HepG2 (cell line): ENCODE measurements at places on chromosomes 3 and 15.
A peak's percentile ranks its signal among the peaks of the same experiment; 100 is the strongest.

GRCh38 chr15:78992416-78993256, 47.8 kb upstream of the CTSH start:
- no peak for DNase-seq

DNA sequence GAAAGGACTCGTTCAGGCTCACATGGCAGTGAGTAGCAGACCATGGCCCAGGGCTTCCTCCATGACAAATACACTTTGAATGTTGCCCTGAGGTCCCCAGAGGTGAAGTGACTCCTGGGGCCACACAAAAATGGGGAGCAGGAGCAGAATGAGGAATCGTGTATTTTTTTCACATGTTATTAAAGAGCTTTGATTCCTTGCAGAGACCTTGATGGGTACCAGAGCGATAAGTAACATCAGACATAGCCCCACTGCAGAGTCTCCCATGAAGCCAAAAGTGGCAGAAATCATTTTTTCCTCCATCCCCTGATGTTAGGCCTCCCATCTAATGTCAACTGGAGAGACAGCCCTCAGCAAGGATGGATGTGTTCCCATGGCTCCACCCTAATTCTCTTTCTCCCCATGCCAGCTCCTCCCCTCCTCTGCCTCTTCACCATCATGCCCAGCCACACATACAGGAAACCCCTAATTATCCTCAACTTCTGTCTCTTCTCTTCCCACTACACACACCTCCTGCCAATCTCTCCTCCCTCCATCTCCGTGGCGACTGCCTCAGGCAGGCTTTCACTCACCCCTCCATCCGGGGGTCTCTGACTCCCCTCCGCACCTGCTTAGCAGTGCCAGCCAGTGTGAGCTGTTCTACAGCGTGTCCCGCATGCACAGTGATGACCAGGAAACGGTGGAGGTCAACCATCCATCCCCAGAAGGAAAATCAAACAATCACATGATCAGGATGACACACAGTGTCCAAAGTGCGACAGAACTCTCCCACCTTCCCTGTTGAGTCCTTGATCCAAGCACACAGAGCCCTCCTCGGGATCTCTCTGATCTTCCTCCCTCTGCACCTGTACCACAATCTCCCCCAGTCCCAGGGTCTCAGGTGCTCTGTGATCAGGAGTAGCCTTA, 7.1 kb upstream of the SSUH2 start:
- DNase-seq: peak; percentile 95

DNA sequence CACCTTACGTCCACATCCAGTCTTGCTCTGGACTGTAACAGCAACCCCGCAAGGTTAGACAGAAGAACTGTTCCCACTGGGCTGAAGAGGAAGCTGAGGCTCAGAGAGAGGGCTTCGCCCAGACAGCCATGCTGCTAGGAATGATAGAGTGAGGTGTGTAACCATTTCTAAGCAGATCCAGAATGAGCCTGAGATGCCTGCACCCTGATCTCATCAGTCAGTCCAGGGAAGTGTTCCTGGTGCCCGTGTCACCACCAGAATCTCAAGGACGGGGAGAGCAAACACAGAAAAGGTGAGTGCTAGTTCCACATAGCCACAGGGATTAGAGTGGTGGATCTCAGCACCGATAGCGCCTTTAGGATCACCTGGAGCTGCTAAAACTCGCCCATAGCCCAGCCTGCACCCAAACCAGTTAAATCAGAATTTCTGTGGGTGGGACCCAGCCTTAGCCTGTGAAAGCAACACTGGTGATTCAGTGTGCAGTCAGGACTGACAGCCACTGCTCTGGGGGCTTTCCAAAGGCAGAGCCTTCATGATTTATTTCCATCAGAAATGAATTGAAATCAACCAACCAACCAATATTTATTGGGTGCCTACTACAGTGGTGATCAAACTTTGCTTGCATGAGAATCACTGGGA, 12.3 kb downstream of the ISLR start:
- no peak for DNase-seq

- DNase-seq: no peak
Measured at GRCh38 chr15:39501366-39502081, 79.4 kb upstream of the THBS1 start.

DNA sequence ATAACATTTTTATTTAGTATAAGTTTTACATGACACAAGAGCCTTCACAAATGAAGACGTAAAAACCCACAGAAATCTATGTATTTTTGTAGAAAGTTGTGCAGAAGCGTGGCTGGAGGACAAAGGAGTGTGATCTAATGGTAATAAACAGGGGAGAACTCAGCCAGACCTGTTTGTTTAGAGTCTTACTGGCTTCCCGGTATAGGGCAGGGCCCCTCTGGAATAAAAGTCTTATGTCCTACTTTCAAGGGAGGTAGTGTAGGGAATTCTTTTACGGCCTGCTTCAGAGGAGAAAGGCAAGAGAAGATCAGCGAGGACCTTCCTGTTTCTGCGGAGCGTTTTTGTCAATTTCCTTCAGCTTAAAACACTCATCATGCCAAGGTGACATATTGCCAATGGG, 103.6 kb downstream of the TGFBR2 start:
- DNase-seq: no peak

GRCh38 chr15:74318376-74319137, 48.9 kb downstream of the CYP11A1 start:
- DNase-seq: no peak

GRCh38 chr15:101437618-101438481, 51.7 kb downstream of the PCSK6 start:
- no peak for DNase-seq

DNA sequence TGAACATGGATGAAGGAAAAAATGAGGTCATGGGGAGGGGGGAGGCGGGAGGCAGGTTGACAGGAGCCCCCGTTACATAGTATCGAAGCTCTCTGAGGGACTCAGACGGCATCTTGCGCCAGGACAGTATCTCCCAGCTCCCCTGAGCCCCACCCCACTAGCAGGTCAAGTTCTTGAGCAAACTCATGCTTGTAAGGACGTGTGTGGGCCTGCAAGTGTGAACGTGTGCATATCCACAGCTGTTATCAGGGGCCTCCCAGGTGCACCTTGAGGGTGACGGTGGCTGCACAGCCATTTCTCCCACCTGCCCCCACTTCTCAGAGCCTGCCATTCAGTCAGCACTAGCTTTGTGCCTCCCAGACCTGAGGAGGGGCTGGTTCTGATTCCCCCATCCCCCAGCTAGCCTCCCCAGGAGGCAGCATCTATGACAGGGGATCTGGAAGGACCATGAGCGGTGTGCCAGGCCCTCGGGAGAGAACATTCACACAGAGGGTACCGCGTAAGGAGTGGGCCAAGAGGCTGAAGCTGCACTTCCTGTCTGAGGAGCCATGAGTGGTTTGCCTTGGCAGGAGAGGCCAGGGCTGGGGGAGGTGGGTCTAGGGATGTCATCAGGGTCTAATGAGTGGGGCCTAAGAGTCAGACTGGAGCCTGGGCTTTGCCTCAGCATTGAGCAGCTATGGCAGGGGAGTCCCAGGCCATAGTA, 2.9 kb downstream of the SEMA3F start:
- no peak for DNase-seq

GRCh38 chr3:59854-60253, 136.7 kb upstream of the CHL1 start:
- DNase-seq: no peak

- DNase-seq: no peak
Measured at GRCh38 chr3:114404590-114404989, 110.8 kb downstream of the TIGIT start.

GRCh38 chr15:93428150-93428549, 339.1 kb upstream of the RGMA start:
- no peak for DNase-seq

DNA sequence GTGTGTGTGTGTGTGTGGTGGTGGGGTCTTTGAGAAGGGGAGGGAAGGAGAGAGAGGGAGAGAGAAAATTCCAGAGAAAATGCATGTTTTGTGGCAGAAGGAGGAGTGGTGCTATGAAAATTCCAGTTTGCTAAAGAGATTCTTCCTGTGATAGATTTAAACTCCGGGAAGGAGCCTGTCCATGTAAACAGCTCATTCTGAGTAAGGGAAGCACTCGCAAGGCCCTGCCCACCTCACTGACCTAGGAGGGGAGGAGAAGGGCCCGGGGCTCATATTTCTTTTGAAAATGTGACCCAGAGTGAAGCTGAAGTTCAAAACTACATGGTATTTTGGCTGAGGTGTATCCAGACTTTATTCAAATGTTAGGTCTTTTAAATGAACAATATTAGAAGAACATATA, 41.3 kb downstream of the ADAMTSL3 start:
- DNase-seq: no peak

DNA sequence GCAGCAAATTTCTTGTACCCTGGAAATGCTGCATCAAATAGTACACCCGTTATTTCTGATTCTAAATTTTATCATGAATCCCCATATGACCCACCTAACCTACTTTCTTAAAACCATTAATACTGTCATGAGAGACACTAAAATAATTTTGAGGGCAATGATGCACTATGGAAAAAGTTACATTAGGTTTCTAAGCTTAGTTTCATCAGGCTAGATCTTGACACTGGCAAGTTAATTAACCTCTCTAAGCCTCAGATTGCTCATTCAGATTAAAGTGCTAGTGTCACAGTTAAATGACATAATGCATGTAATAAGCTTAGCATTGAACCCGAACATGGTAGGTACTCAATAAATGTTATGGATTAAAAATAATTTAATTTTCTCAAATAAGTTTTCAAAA, 8.2 kb downstream of the GOLIM4 start:
- no peak for DNase-seq

DNA sequence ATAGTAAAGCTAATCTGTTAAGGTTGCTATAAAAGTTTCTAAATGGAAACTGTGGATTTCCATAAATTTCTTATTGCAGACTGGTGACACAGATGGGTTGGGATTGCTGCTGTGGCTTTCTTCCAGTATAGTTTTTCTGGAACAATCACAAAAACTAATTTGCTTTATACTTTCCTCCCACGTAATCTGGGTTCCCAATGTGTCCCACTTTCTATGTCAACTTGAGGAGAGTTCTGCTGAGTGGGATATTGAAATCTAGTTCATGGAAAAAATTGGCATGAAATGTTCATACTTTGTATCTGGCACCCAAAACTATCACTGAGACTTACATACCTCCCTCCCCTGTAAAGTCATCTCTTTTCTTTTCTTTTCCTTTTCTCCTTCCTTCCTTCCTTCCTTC, 126.8 kb downstream of the TGFBR2 start:
- DNase-seq: no peak

- DNase-seq: no peak
Measured at GRCh38 chr15:53955396-53955795, 22.8 kb upstream of the UNC13C start.

DNA sequence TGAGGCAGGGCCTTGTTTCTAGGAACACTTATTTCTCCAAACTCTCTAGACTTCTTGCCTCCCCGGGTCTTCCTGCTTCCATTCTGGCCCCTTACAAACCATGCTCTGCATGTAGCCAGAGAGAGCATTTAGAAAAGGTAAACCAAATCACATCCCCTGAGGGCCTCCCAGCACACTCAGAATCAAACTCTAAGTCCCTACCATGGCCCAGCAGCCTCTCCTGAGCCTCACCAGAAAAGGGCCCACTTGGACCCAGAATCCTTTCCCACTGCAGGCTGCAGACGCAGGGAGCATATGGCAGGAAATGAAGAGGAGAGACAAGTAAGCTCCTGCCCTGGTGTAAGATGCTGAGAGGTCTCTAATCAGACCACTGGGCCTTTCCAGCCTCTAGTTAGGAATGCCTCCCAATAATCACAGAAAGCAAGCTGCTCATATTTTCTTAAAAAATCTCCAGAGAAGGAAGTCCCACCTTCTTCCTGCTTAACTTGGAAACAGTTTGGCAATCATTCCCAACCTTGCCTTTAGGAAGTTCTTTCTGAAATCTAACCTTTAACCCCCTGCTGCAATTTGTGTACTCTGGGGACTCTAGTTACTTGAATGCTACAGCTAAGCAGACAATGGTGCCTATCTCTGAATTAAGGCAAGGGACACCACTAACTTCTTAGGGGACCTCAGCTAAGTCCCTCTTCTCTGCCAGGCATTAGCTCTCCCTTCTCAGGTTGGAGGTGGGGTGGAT, 4.2 kb downstream of the AMOTL2 start:
- no peak for DNase-seq

DNA sequence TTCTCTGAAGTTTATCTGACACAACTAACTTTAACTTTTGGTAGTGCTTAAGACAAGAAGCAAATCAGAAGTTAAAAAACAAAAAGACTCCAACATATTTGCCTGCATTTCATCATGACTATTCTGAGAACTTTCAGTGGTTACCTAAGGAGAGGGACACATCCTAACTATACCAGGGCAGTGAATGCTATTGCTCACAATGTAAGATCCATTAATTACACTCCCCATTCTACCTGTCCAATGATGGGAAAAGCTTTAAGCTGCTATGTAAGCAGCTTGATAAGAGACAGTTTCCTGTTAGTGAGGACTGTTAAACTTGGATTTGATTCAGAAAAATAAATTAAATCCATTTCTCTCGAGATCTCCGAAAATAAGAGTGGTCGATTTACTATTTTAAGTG, 37.5 kb downstream of the SERPINI1 start:
- no peak for DNase-seq

DNA sequence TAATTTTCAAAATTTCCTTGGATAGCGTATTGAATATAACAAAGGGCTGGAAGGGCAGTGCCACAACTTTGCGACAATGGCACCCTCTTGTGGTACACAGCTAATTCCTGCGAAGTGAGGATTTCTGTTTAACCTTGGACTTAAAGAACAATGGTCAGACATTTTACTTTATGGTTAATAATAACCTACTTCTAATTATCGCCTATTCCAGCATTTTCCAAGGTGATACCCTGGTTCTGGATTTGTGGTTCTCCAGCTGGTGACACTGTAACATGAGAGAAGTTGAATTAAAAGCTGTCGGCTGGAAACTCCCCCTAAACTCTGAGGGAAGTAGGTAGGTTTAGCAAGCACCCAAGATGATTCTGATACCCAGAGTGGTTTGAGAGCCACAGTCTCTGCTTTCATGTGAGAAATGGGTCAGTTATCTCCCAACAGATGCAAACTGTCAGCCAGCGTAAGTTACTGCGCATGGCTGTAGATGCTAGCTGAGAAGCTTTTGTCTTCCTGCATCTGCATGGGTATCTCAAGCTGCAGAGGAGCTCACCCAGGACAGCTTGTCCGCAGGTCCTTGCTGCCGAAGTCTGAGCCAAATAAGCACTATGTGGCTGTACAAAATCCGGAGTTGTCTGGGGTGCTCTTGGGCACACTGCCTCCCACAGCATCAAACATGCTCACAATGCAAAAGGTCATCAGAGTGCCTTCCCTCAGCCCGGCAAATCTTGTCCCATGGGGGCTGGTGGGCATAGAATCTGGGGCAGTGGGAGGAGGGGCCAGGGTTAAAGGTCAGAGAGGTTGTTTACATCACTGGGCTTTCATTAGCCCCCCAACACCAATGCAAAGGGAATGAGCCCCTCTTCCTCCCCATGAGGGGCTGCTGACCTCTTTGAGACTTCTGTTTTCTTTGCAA, 6.6 kb upstream of the CHSY1 start:
- DNase-seq: peak; percentile 57

- DNase-seq: no peak
Measured at GRCh38 chr15:70976851-70977250, 84.2 kb downstream of the LRRC49 start.

GRCh38 chr3:76646921-76647562, 392.9 kb upstream of the ROBO2 start:
- DNase-seq: peak; percentile 14
